ENCODE measurements at places on chromosomes 13 and 19. TPM values are rescaled to one million over a fixed set of nuclear protein-coding genes. Genes with fewer than 3 reads are reported as not detected.

DNA sequence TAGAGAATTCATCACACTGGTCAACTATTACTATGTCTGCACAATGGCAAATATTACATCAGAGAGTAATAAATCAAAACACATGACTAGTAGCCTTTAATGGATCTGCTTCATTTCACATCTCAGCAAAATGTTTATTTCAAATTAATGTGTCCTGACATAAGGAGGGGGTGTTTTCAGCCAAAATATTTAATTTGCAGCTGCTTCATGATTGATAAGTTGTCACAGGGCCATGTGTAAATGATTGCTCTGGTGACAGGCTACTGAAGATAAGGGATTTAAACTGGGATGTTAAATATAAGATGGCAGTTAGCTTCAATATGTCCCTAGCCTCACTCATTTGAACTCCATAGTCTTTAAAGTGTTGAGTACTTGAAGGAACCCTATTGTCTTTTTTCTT is 303.3 kb downstream of the OXGR1 start:
- DNase-seq = no peak

- peak; percentile 91 for DNase-seq
Observed at GRCh38 chr19:10602330-10603083, 15.4 kb upstream of the AP1M2 start.

DNA sequence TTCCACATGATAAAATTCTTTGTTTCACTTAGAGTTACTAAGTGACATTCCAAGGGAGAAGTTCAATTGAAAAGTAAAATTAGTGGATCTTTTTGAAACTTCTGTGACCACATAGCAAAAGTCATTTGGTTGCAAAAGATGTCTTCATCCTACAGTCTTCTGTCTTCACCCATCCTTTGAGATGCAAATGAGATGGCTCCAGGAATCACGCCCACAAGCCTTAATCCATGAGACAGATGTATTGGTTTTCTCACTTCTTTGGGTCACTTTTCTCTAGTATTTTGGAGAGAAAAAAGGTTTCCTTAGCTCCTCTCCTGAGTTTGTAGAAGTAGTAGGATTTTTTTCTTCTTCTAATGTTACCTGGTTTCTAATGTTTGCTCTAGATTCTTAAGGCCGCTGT is 259.5 kb upstream of the SLC10A2 start:
- no peak for DNase-seq

GRCh38 chr19:54268936-54269335 is 11.9 kb upstream of the LILRB5 start:
- no peak for DNase-seq

- DNase-seq = peak; percentile 51
Observed at GRCh38 chr13:113860665-113861432, 3.0 kb downstream of the GAS6 start.

DNA sequence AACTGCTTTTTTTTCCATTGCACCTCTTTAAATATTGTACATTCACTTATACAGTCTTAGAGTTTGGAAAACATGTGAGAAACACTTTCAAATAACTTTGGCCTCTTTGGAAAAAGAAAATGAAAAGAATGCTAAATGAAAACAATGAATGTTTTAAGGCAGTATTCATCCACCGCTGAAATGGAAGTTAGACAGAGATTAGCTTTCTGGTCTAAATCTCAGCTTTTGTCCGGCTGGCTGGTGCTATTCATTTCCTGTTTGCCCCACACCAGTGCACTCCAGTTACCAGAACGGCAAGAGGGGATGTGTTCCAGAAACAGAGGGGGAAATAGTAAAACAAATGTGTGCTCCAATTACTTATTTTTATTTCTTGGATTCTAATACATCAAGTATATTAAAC is 1201.3 kb downstream of the EFNB2 start:
- DNase-seq = no peak

GRCh38 chr13:72469906-72470305 is 257.5 kb downstream of the MZT1 start:
- DNase-seq = no peak

TEX29 gene
- total RNA-seq = not detected

DNA sequence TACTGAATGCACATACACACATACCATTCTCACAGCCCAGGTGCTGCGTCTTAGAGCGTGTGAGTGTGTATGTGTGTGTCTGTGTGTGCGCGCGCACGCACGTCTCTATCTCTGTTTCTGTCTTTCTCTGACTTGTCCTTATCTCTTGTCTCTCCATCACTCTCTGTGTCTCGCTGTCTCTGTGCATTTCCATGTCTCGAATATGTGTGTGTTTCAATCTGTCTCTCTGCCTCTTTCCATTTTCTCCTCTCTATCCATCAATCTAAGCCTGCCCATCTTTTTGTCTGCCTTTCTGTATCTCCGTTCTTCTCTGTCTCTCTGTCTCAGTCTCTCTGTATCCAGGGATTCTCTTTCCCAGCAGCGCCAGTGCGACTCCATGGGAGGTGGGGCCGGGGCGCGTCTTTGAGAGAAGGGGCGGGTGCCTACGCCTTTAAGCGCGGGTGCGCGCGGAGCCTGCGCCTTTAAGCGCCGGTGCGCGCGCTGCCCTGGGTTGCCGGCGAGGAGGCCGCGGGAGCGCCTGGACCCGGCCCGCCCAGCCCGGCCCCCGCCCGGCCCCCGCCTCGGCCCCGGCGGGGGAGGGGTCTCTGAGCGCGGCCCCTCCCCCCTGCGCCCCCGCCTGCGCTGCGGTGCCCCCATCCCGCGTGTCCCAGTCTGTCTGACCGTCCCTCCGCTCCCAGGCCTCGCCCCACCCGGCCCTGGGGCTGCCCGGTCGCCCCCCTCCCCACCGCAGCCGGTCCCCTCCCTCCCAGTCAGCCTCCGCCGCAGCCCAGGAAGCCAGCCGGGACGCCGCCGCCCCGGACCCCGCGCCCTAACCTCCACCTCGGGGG is at the start of gene LRFN3:
LRFN3 (plus strand) TSS at position 464 of the 827 bp plus-strand sequence. CDS start 3,052 bp downstream, outside the sequence.
- peak; percentile 93 for DNase-seq

GRCh38 chr13:98942485-98942884 is 35.4 kb downstream of the DOCK9 start:
- DNase-seq = no peak

DNA sequence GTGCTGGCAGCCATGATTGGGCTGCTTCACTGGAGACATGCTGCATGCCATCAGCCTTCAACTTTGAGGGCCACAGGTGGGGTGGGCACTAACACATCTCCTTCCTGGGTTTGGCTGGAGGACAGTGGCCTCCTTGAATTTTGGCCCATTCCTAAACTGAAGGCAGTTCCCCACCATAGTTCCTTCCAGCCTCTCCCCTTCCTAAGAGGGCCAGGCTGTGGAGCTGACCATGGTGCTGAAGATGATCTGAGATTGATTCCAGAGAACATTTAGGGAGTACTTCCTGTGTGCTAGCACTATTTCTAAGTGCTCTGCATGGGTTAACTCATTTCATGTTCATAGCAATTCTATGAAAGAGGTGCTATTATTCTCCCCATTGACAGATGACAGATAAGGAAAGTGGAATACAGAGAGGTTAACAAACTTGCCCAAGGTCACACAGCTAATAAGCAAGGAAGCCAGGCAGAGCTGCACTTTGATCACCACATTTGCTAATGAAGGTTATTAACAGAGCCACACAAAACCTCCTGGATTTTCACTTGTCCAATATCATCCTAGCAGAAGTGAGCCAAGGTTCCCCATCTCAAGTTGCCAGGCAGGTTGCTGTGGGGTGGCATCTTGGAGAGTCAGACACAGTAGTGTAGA is 175.3 kb downstream of the ZIC5 start:
- DNase-seq = peak; percentile 87

GRCh38 chr19:41872775-41873647 is 4.1 kb upstream of the CD79A start:
- DNase-seq = peak; percentile 76

STOML3 gene
- total RNA-seq = not detected

DNA sequence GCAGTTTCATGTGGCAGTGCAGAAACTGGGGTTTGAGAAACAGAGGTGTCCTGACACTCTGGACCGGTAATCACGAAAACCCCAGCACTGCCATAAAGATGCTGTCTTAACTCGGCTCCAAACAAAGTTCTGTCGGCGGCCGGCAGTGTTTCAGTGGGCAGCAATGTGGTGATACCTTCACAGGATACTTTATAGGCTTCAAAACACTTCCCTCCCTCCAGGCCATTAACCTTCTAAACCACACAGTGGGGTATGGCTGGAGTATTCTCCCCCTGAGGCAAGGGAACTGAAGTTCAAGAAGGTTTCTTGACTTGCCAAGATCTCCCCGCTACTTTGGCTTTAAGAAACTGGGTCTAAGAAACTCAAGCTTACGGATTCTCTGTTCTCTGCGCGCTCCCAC is 1.1 kb downstream of the RUBCNL start:
- no peak for DNase-seq

DNA sequence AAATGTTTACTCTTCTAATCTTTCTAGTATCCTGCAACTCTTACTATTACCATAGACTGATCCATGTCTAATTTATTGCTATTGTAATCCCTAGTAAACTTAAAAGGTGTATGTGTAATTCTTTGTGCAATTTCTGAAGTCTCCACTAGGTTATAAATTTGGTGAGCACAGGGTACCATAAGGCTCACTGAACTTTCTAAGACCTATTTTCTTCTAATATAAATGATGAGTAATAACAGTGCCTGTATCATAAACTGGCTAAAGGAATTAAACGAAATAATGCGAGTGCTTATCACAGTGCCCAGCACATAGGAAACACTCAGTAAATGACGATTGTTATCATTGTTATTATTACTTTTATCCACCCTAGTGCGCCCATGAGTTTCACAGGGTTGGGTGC is 119.1 kb downstream of the KLF12 start:
- no peak for DNase-seq

DNA sequence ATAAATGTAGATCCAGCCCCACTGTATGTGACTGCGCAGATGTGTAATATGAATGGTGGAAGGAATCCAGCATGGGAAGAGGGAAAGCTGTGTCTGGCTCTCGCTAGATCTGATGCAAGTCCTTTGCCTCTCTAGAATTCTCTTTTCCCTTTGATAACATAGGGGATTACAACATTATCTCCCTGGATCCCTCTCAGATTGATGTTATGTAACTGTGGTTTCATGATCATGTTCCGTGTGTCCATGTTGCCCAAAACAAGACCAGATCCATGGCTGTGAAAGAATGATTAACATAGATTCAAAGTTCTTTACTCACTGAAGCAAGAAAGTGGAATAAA is 184.0 kb upstream of the UBL3 start:
- no peak for DNase-seq

ATP8A2 gene
- 1.6 TPM for total RNA-seq

DNA sequence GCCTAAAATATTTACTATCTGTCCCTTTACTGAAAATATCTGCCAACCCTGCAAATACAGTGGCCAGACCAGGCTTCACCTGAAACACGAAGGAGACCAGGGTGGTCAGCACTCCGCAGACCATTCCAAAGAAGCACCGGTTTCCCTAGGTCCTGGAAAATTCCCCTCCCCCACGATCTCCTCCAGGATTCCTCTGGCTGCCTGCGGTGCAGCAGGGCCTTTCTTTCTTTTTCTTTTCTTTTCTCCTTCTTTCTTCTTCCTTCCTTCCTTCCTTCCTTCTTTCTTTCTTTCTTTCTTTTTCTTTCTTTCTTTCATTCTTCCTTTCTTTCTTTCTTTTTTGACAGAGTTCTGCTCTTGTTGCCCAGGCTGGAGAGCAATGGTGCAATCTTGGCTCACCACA is 152.7 kb downstream of the USP12 start:
- no peak for DNase-seq

GRCh38 chr19:51417810-51418157 is 342 bp upstream of the SIGLEC10 start:
- DNase-seq = no peak

GNA15 gene
- total RNA-seq = not detected

FGF22 gene
- total RNA-seq = not detected

DNA sequence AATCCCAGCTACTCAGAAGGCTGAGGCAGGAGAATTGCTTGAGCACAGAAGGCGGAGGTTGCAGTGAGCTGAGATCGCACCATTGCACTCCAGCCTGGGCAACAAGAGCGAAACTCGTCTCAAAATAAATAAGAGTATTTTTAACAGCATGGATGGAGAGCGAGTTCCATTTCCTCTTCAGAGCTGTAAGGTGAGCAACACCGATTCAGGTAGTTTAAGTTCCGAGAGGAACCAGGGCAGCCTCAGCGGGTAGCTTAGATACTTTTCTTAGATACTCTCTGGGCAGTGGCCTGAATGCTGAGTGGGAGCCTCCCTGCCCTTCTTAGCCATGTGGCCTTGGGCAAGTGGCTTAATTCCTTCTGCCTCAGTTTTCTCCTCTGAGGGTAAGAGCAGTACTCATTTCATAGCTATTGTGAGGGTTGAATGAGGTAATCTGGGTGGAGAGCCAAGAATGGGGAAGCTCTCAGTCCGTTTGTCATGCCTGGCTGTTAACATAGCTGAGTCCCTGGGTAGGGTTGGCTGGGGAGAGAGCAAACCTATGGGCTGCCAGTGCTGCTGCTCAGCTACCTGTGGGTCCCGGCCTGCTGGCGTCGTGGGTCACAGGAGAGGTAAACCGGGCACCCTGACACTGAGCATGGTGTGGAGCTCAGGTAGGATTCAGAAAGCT is 4.1 kb downstream of the ATP11A start:
- DNase-seq = peak; percentile 76

DNA sequence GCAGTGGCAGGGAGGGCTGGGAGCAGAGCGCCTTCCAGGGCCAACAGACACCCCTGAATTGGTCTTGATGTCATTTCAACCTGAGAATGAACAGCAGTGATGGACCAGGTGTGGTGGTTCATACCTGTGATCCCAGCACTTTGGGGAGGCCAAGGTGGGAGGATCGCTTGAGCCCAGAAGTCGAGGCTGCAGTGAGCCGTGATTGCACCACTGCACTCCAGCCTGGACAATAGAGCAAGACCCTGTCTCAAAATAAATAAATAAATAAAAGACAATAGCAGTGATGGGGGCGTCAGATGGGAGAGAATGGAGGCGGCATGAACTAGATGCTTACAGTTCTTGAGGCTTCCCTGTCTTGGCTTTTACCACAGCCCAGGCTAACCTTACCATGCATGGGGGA is 46.1 kb upstream of the ONECUT3 start:
- no peak for DNase-seq

GPR12 gene
- not detected for total RNA-seq

DNA sequence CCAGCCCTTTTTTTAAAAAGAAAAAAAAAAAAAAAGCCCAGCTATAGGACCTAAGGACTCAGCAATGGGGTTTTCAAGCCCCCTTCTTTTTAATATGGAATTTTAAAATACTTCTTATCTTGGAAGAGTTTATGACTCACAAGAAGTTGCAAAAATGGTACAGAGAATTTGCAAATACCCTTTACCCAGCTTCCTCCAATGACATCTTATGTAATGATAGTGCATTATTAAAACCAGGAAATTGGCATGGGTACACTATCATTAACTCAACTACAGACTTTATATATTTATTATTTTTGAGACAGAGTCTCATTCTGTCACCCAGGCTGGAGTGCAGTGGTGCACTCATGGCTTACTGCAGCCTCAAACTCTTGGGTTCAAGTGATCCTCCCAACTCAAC is 16.1 kb downstream of the TMEM38A start:
- peak; percentile 6 for DNase-seq

- peak; percentile 70 for DNase-seq
Observed at GRCh38 chr19:50325310-50326100, 3.7 kb downstream of the KCNC3 start.

Measured in cardiac muscle cell (in vitro differentiated cells and primary cell).